Cerebellum (tissue), 4 donors: ENCODE measurements at places on chromosomes 3 and 15. TPM values are rescaled to one million over a fixed set of nuclear protein-coding genes. Genes with fewer than 3 reads are reported as not detected.

- no peak for DNase-seq
Measured at GRCh38 chr3:169923831-169924230, 12.5 kb downstream of the SAMD7 start.

DNA sequence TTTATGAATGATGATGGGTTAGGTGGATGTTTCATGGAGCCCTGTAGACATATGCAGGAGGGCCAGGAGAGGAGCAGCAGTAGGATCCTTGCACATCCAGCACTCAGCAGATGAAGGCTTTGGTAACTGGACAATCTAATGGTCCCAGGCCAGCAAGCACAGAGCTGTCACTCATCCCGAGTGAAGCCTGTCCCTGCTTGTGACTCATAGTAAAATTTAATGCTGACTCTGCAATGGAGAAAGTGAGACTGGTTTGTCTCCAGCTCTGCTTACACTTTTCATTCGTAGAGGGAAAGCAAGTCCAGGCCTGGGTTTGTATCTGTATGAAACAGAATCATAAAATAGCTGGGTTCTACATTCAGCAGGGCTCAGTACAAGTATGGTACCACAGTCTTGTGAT is 131.7 kb downstream of the DTWD1 start:
- DNase-seq: no peak

GRCh38 chr3:19457449-19457848 is 309.1 kb downstream of the KCNH8 start:
- no peak for DNase-seq

Gene EPB42
- 1.2 TPM for total RNA-seq

Gene GP9
- total RNA-seq: not detected

Gene PFKFB4
- 14.8 TPM for total RNA-seq
